Stimulated activated CD8-positive, alpha-beta memory T cell treated with anti-CD3 and anti-CD28 coated beads, Interleukin-7, amount 100 ng/mL, for 1 hour (primary cell): ENCODE measurements at places on chromosomes 12 and 14.
A peak's percentile ranks its signal among the peaks of the same experiment; 100 is the strongest.

DNA sequence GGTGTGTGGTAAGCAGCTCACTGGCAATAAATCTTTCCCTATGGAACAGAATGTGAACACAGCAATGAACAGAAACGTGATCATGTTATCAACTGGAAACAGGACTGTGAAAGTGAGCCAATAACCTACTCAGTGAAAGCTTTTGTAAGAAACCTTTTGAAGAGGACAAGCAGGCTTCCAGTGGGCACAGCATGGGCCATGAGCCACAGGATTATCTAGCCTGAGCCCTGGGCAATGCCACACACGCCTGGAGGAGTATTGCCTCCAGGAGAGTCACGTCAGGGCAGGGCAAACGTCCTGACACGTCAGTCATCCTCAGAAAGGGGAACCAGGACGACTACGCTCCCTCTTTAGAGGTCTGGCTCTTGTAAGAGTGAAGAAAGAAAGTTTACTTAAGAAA, 32.3 kb downstream of the NRDE2 start:
- no peak for DNase-seq

- DNase-seq, result no peak
Observed at GRCh38 chr14:24377657-24378056, 9.7 kb downstream of the NFATC4 start.

GRCh38 chr14:81437244-81437643, 37.1 kb upstream of the STON2 start:
- DNase-seq, result no peak

DNA sequence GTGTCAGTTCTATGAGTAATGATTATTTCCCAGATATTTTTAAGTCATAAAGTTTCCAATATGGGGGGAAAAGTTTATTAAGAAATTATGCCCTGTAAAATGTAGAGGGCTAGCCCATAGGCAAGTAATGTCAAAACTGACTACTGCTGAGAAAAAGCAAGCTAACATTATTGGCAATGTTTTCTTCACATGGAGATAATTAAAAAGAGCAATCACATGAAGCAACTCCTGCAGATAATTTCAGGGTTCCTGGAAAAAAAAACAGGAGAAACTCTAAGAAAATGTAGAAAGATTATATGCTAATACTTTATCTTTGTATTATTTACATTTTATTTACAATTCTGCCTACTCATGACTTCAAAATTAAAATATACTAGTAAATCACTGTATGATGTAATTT, 39.8 kb downstream of the PPP1R12A start:
- no peak for DNase-seq

DNA sequence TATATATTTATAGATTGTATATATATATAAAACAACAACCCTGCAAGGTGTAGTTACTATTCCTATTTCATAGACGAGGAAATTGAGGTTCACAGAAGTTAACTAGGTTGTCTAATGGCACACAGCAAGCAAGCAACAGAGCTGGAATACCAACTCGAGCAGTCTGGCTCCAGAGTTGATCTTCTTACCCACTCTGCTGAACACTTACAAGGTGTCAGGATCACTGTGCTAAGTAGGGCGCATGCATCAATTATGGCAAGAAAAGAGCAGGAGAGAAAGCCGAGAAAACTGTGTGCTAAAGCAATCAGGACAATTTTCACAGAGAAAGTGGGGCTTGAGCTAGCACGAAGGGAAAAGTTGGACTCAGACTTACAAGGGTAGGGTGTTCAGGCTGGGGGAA, 15.9 kb upstream of the ARMH4 start:
- DNase-seq, result no peak

DNA sequence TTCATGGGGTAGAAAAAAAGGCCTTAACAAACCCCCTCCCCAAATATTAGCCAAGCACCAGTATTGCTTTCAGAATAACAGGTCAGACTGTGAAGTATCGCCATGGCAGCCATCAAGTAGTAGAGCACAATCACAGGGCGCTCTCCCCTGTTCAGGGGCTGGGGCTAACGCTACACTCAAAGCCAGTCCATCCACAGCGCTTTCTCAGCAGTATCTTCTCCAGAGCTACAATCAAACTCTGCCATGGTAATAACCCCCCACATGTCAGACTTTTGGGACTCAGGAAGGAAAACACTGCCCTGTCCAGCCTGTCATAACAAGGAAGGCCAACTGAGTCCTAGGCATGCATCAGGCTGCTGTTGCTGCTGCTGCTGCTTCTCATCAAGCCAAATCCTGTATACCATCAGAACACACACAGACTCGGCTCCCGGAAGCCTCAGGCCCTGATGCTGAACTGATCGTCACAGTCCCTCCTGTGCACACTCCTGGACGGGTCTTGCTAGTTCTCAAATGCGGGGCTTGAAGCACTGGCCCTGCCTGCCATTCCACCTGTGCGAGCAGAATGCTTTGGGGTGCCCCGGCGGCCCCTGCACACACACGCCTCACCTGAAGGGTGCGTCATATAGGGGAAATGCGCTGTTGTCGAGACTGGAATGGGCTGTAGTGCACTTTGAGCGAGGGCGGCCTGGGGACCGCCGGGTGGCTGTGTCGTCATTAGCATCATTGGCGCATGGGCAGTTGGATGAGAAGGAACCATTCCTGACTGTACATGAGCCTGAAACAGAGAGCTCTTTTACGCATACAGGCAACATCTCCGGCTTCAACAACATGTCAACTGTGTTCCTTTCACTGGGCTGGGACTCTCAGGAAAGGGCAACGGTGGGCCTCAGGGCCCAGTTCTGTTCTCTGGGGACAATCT, 47.6 kb downstream of the SH2B3 start:
- DNase-seq, result no peak

DNA sequence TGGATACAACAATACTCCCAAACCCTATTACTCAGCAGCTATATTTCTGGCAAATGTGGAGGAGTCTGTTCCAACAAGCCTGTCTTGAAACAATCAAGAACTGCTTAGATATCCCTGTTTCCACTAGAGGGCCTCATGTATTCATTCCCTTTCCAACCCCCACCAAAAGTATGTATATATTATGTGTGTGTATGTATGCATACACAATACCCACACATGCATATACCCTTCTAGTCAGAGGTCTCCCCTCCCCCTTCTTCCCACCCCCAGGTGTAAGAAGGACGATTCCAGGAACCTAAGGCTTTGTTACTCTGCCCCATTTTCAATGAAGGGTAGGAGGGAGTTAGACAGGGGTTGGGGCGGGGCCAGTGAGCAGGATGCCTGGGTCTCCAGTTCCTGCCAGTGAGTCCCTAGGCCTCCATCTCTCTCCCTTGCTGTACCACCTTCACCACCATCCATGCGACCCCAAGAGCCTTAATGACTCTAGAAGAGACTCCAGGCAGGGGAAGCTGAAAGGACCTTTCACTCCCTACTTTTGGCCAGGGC, at the start of gene DGKA:
DGKA (plus strand) TSS at position 392 of the 546 bp plus-strand sequence. CDS start 5,342 bp downstream, outside the sequence.
- peak; percentile 34 for DNase-seq

DNA sequence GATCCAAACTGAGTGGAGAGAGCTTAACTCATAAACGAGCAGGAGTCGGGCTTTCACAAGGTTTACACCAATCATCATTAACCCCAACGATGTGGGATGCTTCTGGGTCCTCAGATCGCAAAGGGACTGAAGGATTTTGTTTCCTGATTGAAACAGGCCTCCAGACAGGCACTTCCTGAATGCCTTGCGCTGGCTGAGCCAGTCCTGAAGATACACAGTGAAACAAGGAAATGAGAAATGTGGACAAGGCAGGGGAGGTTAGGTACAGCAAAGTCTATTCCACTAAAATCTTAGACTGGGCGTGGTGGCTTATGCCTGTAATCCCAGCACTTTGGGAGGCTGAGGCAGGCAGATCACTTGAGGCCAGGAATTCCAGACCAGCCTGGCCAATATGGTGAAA, 30.7 kb downstream of the RBM19 start:
- DNase-seq, result no peak
